ENCODE measurements at places on chromosomes 5 and 9. TPM values are rescaled to one million over a fixed set of nuclear protein-coding genes. Genes with fewer than 3 reads are reported as not detected.

- no peak for DNase-seq
- no peak overlapping the region for H3K27ac ChIP-seq
- H3K4me3 ChIP-seq = no peak overlapping the region
- H3K4me1 ChIP-seq = no peaks in the 10 kb centered on the region
- H3K36me3 ChIP-seq = peaks cover 18% of the 10 kb centered on the region
These were observed 70.3 kb downstream of the RIGI start for GRCh38 chr9:32455738-32456137.

DNA sequence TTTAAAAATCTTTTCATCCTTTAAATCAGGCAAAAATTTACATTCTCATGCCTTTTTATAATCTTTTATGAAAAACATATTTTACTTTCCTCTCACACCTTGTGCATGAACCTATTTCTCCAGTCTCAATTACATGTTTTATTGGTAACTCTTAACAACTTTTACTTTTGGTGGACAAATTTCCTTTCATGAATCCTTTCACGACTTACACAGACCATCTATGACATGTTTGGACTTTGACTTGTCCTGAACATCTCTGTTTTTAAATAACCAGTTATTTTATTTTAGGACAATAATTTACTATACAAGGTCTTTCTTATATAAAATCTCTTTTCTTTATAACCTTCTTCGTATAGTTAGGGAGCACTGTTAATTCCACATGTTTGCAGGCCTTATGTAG, 26.5 kb upstream of the MTMR12 start:
- no peak for DNase-seq
- no peaks in the 10 kb centered on the region for H3K4me1 ChIP-seq
- no peak overlapping the region for H3K27ac ChIP-seq
- no peak overlapping the region for H3K4me3 ChIP-seq

DNA sequence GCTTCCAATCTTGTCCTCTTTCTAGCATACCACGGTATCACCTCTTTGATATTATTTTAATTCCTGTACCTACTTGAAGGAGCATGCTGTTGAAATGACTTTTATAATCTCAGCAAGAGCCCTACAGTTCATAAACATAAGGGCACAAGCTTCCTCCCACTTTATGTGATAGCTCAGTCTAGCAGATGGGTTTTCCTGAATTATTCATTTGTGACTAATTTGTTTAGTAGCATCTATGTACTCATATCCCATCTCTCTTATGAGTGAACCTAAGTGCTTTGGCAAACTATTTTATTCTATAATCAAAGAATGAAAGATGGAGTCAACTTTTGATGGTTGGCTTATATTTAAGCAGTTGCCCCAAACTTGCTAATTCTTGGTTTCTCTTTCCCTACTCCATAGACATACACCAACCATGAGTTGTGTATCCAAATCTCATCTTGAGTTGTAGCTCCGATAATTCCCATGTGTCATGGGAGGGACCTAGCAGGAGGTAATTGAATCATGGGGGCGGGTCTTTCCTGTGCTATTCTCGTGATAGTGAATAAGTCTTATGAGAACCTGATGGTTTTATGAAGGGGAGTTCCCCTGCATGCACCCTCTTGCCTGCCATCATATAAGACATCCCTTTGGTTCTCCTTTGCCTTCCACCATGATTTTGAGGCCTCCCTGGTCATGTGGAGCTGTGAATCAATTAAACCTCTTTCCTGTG, 17.7 kb downstream of the TXNDC8 start:
- DNase-seq = no peak
- H3K27ac ChIP-seq = no peak overlapping the region
- no peak overlapping the region for H3K4me3 ChIP-seq
- H3K27me3 ChIP-seq = no peaks in the 10 kb centered on the region
- H3K36me3 ChIP-seq = no peaks in the 10 kb centered on the region

GRCh38 chr5:44875661-44876605, 67.2 kb downstream of the MRPS30 start:
- H3K27me3 ChIP-seq = no peaks in the 10 kb centered on the region
- H3K4me1 ChIP-seq = no peaks in the 10 kb centered on the region
- no peak overlapping the region for H3K27ac ChIP-seq
- DNase-seq = no peak
- no peaks in the 10 kb centered on the region for H3K36me3 ChIP-seq
- no peak overlapping the region for H3K4me3 ChIP-seq

Gene NUP155
- 30.9 TPM for total RNA-seq
